D721Med (cell line): ENCODE measurements at places on chromosomes 5 and 9.

- DNase-seq, result no peak
These were observed 88.9 kb downstream of the CDK5RAP2 start for GRCh38 chr9:120490888-120491595.

DNA sequence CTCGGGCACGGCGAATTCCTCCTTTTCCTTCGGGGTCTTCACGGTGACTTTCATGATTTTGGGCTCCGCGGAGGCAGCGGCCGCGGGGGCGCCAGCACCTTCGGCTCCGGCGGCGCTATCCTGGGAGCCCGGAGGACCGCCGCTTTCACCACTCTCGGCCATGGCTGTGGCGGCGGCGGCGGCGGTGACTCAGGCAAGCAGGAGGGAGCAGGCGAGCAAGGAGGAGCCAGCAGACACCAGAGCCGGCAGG is 315 bp downstream of the UBQLN1 start:
- no peak for DNase-seq

DNA sequence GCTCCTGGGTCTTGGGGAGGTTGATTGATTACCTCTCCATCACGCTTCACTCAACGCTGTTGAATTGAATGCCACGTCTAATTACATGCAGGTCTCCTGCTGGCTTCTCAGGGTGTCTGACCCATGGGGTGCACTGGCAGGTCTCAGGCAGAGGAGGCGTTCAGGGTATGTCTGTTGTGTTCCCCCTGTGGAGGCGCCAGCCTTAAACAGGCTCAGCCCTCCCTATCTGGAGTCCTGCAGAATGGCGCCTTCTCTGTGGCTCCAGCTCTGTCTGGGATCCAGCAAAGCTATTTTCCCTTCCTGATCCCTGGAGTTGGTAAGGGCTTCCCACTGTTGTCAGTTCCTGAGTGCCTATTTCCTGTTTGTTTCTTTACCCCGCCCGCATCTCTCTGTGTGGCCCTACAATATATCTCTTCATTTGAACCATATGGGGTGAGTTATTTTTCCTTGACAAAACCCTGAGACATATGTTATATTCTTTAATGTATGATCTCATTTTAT is 150.0 kb downstream of the NTRK2 start:
- no peak for DNase-seq

GRCh38 chr9:93154293-93154903 is 20.3 kb upstream of the NINJ1 start:
- DNase-seq, result peak; percentile 87

GRCh38 chr5:36770125-36770524 is 106.4 kb upstream of the NIPBL start:
- no peak for DNase-seq

- DNase-seq, result no peak
These were observed 1.5 kb upstream of the STC2 start for GRCh38 chr5:173329491-173330337.

- no peak for DNase-seq
These were observed 62.9 kb upstream of the IZUMO3 start for GRCh38 chr9:24608599-24608998.

DNA sequence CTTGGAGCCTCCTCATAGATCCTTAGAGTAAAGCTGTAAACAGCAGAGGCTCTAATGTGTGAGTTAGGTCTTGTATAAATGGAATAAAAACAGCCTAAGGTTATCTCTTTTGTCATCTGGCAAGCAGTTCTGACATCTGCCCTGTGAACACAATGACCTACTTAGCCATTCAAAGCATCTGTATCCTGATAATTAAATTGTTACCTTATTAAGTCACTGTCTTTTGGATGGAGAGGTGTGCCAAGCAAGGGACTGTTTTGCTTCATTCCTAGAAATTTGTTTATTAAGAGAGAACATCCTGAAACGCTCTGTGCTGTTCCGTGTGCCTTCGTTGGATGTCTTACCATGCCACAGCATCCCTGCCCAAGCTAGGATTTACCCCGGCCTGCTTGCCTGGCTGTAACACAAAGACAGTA is 1.5 kb downstream of the LSM11 start:
- no peak for DNase-seq

DNA sequence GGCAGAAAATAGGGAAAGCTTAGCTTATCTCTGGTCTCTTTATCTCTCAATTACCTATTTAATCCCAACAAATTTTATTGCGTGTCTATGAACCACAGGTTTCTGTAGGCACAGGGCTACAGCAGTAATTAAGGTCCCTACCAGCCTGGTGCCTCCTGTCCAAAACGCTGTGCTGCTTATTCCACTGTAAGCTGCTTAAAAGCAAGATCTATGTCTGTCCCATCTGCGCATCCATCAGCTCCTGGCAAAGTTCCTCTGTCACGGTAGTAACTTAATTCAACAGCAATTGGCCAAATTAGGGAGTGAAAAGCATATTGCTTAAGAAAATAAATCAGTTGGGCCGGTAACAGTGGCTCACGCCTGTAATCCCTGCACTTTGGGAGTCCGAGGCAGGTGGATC is 235.8 kb upstream of the VLDLR start:
- DNase-seq, result no peak

DNA sequence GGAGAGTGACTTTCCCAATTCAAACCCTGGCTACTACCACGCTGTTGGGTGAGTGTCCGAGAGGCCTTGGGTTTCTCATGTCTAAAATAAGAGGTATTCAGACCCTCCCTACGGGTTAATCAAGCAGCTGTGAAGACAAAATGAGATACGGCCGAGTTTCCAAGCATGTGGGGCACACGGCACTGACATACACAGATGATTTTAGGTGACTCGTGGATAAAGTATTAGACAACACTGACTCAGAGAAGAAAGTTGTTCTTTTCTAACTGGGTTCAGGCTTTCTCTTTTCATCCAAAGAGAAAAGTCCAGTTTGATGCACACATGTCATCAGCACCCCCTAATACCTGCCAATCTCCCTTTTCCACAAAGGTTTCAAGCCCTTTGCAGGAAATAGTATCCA is 15.6 kb downstream of the FOXI1 start:
- DNase-seq, result no peak

DNA sequence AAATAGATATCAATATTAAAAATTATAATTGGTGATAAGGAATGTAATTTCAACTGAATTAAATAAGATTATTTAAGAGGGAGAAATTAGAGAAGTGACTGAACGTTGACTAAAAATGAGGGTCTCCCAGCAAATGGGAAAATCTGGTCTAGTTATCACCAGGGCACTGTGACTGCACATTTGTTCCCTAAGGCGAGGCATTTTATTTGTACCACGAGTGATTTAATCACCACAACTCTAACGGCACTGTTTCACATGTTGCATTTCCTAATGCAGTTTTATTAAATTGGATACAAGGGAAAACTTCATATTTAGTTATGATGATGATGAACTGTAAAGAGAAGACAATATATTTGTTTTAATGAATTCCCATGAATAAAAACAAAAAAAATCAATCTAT is 26.4 kb upstream of the FAM240B start:
- DNase-seq, result no peak

GRCh38 chr5:107739661-107740060 is 68.9 kb upstream of the EFNA5 start:
- DNase-seq, result no peak

GRCh38 chr5:53488195-53488722 is 7.8 kb downstream of the FST start:
- DNase-seq, result no peak

DNA sequence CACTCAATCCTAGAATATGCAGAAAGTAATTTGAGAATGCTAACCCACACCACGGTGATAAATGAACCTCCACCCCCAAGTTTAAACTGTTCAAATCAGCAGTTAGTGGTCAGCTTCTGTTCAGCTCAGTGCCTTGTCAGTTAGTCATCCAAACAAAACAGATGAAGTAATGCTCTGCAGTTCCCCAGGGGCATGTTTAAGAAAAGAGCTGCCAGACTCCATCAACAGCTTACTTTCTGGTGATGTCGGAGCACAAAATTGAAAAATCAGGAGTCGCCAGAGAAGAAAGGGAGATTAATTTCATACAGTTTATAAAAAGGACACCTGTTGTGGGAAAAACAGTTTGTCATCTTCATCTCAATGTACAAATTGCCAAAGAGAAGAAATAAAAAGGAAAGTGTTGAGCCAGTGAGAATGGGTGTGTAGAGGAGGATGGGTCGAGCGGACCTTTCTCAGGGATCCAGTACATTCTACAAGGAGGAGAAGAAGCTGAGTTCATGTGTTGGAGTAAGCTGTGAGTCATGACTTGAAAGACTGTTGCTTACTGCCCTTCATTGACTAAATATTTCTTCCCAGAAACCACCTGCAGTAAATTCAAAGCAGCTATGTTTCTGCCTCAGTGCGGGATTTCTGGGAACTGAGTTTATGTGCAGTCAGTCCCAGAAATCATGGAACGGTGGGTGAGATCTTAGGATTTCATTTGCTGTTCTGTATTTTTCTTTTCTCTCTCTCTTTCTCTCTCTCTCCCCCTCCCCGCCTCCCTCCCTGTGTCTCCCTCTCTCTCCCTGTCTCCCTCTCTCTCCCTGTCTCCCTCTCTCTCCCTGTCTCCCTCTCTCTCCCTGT is 13.7 kb downstream of the TRIO start:
- DNase-seq, result no peak

- DNase-seq, result no peak
These were observed 27.2 kb downstream of the NOTCH1 start for GRCh38 chr9:136518623-136519022.

DNA sequence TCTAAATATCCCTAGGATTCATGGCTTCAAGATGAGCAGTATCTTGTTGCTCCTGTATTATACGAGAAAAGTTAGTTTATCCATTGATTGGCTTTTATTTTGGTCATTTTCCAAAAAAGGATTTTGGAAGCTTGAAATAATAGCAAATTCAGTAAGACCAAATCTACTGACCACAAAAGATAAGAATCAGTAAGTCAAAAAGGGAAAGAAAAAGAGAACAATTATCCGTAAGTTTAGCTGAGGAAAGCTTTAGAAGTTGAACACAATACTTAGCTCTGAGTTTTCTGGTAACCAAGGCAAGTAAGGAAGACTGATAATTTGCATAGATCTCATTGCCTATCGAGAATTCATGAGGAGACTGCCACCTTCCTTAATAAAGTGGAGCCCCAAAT is 9.1 kb downstream of the TGFBR1 start:
- no peak for DNase-seq

DNA sequence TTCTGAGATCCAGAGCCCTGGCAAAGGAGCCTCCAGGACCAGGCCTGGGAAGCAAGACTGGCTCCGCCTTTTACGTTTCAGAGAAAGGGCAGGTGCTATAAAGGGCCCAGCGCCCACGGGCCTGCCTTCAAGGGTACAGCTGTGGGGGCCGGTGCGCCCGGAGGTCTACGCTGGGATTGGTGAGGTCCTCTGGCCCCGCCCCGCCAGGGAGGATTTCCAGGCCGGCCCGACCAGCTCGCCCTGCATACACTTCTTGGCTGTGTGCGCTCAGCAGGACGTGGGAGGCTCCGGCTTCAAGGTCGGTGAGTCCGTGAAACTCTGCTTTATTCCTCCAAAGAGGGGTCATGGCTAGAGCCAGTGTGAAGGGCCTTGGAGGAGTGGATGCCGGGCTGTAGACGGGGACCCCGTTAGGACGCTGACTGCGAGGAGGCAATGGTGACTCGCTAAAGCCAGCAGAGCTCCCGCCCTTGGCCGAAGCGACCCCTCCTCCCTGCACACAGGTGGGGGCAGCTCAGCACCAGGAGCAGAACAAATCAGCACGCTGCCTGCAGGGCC is at the start of gene CKMT2:
Gene CKMT2, plus strand, starts transcription at position 243 of the 555 bp plus-strand sequence. CDS start 17,811 bp downstream, outside the sequence.
- no peak for DNase-seq

- no peak for DNase-seq
These were observed 455.1 kb upstream of the ZNF608 start for GRCh38 chr5:125201446-125202052.

DNA sequence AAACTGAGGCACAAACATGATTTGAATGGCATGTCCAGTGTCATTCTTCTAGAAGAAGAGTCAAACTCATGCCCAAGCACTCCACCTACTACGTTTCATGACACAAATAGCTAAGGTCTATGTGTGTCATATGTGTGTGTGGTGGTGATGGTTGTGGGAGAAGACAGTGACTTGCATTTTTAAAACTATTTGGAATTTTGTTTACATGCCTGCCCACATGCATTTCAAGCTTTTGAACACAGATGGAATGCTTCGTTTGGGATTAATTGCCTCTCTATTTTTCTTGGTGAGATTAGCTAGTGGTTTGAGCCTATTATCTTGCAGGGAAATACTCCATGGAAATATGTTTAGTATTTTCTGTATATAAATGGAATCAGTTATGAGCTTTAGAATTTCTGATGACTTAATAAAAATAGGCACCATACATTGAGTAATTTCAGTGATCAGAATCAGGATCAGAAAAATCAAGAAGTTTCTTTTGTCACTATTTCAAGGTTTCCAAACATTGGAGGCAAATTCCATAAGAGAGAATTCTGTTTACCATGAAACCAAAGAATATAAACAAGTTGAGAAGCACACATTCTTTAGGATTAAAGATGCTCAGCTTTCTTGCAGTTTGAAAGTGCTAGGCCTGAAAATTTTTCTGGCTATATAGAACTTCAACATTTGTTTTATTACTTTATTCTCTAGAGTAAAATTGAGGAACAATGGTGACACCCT is 260.3 kb upstream of the SEMA6A start:
- DNase-seq, result no peak
